ENCODE measurements at places on chromosomes 16 and 17.

DNA sequence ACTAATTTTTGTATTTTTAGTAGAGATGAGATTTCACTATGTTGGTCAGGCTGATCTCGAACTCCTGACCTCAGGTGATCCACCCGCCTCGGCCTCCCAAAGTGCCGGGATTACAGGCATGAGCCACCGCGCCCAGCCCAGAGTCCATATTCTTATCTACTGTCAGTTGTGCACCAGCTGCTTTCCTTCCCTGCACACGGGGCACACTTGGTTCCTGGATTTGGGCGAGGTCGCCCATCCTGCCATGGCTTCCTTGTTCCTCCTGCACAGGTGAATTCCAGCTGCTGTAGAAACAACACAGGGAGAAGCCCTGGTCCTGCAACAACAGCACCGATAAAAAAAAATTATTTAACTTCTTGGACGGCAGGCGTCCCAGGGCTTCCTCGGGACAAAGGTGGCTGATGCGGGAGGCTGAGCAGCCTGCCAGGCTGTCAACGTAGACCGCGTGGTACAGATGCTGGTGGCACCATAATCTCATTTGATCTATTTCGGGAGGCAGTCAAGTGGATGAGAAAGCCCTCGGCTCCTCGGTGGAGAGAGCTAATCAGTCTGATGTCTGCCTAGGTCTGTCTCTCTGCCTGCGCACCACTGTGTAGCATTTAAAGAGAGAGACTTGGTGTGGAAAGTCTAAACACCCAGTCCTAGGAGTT is 19.1 kb downstream of the RGS9 start:
- no peak for DNase-seq

DNA sequence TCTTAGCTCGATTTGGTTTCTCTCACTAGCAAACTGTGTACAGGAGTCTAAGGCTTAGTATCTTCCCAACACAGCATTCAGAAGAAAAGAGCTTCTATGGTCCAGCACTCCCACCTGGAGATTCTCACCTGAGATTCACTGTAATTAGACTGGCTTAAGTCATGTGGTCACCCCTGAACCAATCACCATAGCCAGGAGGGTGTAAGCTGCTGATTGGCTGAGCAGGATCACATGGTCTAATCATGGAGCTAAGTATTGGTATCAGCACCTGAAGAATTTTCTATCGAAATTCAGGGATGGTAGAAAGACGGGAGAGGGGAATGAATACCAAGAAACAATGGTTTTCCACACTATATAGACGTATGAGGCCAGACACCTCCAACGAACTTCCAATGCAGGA is 359.8 kb upstream of the ERCC4 start:
- DNase-seq, result no peak

GRCh38 chr17:5031365-5032082 is 3.7 kb downstream of the SLC52A1 start:
- DNase-seq, result peak; percentile 38

DNA sequence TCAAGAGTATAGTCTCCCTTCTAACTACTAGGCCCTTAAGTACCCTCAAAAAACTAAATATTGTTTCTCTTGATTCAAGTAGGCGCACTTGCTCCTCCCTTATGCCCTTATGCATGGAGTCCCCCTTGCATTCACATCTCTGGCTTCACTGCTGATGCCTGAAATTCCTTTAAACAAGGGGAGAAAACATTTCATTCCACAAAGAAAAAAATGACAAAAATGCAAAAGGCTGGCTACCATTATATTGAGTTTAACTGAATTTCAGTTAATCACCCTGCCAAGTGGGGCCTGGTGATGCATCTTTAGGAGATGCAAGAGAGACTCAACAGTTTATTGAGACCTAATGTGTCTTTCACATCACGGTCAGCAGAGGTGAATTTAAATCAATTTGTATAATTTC is 35.6 kb downstream of the CRLF3 start:
- DNase-seq, result no peak

GRCh38 chr17:9036336-9036735 is 15.0 kb downstream of the NTN1 start:
- no peak for DNase-seq

- no peak for DNase-seq
Observed at GRCh38 chr16:85389679-85390470, 223.2 kb upstream of the GSE1 start.

GRCh38 chr16:69566240-69566980 is 644 bp downstream of the NFAT5 start:
- peak; percentile 59 for DNase-seq

GRCh38 chr16:90084215-90084950 is 7.3 kb upstream of the PRDM7 start:
- DNase-seq, result no peak

All from HT1080 (cell line).